ENCODE measurements at places on chromosomes 11 and 22.

- DNase-seq: no peak
Observed at GRCh38 chr11:23897453-23898286, 599.2 kb upstream of the LUZP2 start.

- no peak for DNase-seq
Observed at GRCh38 chr11:82683029-82683428, 50.6 kb downstream of the FAM181B start.

DNA sequence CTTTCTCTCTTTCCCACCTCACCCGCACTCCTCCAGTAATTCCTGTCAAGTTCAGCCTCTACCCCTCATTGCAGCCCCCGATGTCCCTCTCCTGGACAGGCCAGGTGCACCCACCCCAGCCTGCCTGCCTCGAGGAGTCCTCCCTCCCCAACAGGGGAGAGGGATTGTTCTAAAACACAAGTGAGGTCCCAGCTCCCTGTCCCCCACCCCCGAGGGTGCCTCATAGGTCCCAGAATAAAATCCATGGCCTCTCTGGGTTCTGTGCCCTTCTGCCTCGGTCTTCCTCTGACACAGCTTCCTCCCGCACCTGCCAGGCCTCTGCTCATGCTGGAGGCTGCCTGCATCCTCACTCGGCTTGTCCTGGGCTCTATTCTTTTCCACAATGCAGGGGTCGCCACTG lies 720.1 kb downstream of the BRD1 start:
- DNase-seq: no peak

DNA sequence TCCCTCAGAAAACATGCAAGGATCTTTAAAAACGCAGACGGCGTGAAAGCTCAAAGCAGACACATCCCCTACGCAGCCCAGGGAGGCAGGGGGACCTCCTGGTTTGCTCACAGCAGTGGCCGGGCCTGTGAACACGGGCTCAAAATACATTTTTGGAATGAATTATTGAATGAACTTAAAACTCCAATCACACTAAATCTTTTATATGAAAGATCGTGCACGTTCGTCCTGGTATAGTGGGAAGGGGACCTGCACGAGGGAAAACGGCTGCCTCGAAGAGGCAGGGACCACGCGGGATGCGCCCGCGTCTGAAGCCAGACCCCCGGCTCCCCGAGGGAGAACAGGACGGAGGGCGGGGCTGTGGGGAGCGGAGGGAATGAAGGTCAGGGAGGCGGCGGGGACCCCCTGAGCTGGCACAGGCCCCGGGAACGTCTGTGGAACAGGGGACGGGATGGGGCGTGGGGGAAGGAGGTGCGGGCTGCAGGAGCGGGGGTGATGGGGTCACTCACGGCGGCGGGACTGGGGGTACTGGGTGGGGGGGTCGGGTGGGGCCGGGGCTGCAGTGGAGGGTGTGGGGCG lies 1.3 kb upstream of the PANX2 start:
- no peak for DNase-seq

GRCh38 chr22:23457380-23457985 lies 122.6 kb downstream of the IGLL1 start:
- no peak for DNase-seq

GRCh38 chr11:1546536-1547466 lies 25.3 kb downstream of the DUSP8 start:
- no peak for DNase-seq

- no peak for DNase-seq
Observed at GRCh38 chr11:44324749-44325525, 15.0 kb upstream of the ALX4 start.

- no peak for DNase-seq
Observed at GRCh38 chr22:45131749-45132148, 32.0 kb upstream of the NUP50 start.

DNA sequence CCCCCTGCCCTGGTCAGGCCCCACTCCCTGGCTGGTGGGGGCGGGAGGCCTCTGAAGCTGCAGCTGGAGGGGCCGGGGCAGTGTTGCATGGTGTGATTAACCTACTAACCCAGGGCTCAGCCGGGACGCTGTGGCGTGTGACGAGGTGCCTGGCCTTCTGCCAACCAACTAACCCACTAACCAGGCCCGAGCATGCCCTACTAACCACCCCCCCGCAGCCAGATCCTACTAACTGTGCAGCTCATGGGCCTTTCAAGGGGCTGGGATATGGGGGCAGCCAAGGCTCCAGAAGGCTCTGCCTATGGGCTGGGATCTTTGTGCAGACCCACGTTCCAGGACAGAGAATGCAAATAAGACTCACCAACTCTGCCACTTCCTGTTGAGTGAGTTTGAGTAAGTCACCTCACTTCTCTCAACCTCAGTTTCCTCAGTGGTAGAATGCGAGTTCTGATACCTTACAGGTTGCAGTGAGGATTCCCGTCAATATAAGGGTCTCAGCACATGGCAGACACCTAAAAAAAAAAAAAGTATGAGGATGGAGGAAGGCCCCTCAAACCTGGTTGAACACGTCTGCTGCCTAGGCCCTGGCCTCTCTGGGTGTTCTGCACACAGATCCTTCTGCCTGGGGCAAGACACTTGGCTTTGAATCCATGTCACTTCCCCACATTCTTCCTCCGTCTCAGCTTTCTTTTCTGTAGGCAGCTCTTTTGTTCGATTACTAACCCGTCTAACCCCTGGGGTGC lies 14.1 kb downstream of the MIAT start:
- DNase-seq: peak; percentile 58

GRCh38 chr22:49040754-49041467 lies 786.8 kb downstream of the BRD1 start:
- no peak for DNase-seq

- no peak for DNase-seq
Observed at GRCh38 chr11:93169950-93170561, 27.7 kb downstream of the SLC36A4 start.

- DNase-seq: no peak
Observed at GRCh38 chr11:31870609-31871309, 59.6 kb upstream of the PAX6 start.

DNA sequence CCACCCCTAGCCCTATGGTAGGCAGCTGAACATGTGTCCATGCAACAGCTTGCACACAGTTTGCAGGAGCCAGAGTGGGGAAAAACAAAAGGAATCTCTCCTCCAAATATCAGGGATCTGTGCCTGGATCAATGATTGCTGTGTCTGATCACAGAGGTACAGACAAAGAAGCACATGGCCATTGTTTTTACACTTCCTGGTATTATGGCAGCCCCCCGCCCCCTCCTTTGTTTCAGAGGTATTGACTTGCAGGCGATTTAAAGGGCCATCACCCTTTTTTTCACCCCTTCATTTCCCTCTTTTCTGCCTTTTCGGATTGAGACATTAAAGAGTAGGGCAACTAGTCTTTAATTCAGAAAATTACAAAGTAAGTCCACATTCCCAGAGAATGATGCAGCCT lies 453.0 kb upstream of the LUZP2 start:
- no peak for DNase-seq

- DNase-seq: no peak
Observed at GRCh38 chr22:41870786-41871185, 37.9 kb downstream of the SREBF2 start.

DNA sequence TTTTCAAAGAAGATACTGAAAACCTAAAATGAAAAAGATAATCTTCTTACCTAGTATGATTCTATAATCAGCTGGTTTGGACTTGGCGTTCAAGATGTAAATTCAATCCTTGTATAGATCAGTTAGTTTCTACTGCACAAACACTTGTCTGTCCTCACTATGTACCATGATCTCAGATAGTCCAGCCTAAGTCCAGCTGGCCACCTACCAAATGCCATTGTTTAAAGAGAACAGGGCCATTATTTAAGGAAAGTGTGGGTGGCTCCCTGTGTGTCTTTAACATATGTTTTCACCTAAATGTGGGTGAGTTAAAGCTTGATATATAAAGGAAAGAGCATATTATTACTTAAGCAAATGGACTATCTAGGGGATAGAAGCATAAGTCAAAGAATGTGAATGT lies 38.6 kb downstream of the BLID start:
- DNase-seq: no peak

GRCh38 chr11:70085815-70086769 lies 8.0 kb downstream of the ANO1 start:
- no peak for DNase-seq

DNA sequence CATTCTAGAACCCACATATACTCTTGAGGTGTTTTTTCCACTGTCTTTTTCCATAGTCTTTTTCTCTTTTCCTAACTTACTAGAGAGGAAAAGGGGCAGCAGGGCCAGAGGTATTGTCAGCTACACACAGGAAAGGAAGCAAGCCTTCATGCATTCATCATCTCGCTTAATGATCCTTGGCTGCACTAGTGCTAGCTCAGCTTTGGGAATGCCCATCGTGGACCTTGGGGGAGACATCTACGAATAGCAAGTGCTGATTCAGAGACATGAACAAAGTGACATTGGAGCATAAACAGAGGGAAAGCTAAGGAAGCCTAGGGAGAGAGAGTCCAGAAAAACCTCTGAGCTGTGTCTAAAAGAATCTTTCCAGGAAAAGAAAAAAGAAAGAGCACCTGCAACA lies 466.3 kb upstream of the ARHGAP42 start:
- no peak for DNase-seq

- DNase-seq: no peak
Observed at GRCh38 chr11:77730789-77731188, 89.7 kb downstream of the RSF1 start.

- no peak for DNase-seq
Observed at GRCh38 chr11:108559904-108560303, 33.7 kb downstream of the EXPH5 start.

DNA sequence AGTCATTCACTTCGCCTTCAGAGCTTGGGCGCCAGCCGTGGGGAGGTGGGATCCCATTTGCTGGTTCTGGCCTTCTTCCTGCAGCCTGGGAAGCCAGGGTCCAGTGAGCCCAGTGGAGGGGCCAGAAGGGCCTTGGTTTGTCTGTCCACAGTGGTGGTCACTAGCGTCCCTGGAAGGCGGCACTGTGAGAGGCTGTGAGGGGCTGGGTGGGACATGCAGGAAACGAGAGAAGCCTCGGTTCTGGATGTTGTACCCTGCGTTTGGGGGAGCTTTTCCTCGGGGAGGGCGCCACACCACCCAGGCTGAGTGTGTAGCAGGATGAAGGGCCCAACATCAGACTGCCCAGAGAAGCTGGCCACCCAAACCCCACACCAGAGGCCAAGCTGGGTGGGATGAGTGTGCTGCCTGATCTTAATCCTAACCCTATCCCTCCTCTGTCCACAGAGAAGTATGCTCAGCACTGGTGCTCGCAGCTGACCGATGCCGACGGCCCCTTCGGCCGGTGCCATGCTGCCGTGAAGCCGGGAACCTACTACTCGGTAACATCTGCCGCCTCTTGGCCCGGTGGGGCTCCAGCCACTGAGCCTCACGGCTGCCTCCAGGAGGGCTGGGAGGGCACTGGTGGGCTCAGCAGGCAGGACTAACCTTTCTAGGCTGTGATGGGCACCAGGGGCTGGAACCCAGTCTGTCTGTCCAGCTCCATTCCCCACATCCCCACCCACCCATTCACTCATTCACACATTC lies 14.4 kb downstream of the MUC5AC start:
- no peak for DNase-seq

GRCh38 chr22:26580240-26580962 lies 9.5 kb downstream of the TPST2 start:
- no peak for DNase-seq

- DNase-seq: no peak
Observed at GRCh38 chr11:72678524-72678923, 4.3 kb upstream of the PDE2A start.

DNA sequence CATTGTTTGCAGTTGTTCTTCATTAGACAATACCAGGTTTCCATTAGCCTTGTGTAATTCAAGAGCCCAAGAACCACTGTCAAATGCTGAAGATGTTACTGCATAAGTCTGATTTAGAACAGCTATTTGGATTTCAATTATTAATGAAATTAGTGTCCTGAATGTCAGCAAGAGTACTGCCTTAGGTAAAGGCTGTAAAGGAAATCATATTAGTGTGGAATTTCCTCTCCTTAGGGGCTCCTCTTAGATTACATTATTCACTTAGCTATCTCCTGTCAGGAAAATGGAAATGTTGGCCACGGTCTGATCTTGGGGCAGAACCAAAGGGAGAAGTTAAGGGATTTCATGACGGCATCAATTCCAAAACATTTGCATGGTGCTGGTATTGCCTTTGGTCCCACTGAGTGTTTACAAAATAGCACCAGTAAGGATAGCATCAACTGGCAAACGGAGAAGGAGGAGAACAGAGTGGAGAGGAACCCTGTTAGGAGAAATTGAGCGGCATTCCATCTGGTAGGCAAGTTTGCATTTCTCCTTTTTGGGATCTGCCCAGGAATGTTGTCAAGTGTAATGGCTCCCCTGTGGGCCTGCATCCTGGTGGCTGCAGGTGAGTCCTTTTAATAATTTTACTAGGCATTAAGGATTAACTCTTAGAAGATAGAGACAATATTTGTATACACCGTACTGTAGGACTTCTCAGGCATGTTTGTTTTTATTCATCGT lies at the start of gene HTR3B:
Gene HTR3B (plus strand): TSS at position 418 of the 723 bp plus-strand sequence. CDS start 138 bp downstream, at position 556.
- no peak for DNase-seq

- no peak for DNase-seq
Observed at GRCh38 chr22:26483043-26483438, 542 bp downstream of the HPS4 start.

DNA sequence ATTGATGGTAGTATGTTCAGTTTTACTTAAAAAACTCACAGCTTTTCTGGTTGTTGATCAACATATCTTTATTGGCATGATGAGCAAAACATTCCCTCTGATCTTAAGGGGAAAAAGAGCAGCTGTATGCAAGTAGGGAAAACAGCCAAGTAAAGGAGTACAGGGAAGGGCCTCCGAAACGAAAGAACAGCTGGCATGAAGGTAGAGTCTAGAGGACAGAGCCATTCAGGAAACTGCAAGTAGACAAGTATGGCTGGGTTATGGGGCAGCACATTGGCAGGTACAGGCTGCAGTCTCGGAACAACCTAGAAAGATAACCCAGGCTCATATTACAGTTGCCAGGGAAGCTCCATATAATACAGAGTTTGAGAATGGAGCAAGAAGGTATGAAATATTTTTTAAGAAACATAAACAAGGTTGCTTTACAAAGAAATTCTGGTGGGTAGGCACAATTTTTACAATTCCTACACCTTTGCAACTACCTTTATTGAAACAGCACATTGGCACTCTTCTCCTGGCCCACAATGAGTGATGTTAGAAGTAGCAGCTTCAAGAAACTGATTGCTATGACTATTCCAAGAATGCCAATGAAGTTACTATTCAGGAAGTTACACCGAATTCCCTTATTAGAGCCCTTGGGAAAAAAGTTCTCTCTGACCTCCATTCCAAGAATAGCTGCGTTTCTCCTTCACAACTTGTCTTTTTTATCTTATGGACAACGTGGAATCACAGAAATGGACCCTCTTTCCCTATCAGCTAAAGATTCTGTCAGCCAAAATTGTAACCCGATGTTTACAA lies 45.2 kb downstream of the LGR4 start:
- no peak for DNase-seq

DNA sequence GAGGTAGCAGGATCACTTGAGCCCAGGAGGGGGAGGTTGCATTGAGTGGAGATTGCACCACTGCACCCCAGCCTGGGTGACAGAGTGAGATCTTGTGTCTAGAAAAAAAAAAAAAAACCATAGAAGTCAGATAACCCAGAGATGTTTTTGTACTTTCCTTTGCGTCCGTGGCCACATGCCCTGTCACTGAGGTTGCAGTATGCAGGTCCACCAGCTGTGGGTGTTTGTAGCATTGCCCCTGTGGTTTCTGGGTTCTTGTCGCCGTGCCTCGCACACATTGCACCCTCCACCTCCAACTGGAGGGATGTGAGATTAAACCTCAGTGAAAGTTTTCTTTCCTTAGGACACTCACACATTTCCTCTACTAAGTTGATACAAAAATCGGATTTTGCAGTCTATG lies 70.3 kb downstream of the TNRC6B start:
- peak; percentile 29 for DNase-seq
